Activated CD4-positive, alpha-beta T cell treated with anti-CD3 and anti-CD28 coated beads for 36 hours (primary cell): ENCODE measurements at places on chromosomes 3 and 15. TPM values are rescaled to one million over a fixed set of nuclear protein-coding genes. Genes with fewer than 3 reads are reported as not detected.

GRCh38 chr15:31131853-31132375, 30.4 kb upstream of the TRPM1 start:
- H3K4me1 ChIP-seq, result peaks cover 3% of the 10 kb centered on the region
- no peaks in the 10 kb centered on the region for H3K27me3 ChIP-seq
- no peak overlapping the region for H3K4me3 ChIP-seq
- no peak overlapping the region for H3K27ac ChIP-seq
- no peak for DNase-seq

- H3K4me1 ChIP-seq, result no peaks in the 10 kb centered on the region
- DNase-seq, result no peak
- no peak overlapping the region for H3K4me3 ChIP-seq
Observed at GRCh38 chr15:65569728-65570127, 39.5 kb downstream of the HACD3 start.

Gene ARNT2
- total RNA-seq, result 0.19 TPM

- H3K4me3 ChIP-seq, result no peak overlapping the region
- H3K36me3 ChIP-seq, result no peaks in the 10 kb centered on the region
- no peak overlapping the region for H3K27ac ChIP-seq
- peak; percentile 30 for DNase-seq
- peaks cover 20% of the 10 kb centered on the region for H3K4me1 ChIP-seq
- H3K27me3 ChIP-seq, result peaks cover 12% of the 10 kb centered on the region
Observed at GRCh38 chr15:78937132-78937739, 7.6 kb downstream of the CTSH start.

DNA sequence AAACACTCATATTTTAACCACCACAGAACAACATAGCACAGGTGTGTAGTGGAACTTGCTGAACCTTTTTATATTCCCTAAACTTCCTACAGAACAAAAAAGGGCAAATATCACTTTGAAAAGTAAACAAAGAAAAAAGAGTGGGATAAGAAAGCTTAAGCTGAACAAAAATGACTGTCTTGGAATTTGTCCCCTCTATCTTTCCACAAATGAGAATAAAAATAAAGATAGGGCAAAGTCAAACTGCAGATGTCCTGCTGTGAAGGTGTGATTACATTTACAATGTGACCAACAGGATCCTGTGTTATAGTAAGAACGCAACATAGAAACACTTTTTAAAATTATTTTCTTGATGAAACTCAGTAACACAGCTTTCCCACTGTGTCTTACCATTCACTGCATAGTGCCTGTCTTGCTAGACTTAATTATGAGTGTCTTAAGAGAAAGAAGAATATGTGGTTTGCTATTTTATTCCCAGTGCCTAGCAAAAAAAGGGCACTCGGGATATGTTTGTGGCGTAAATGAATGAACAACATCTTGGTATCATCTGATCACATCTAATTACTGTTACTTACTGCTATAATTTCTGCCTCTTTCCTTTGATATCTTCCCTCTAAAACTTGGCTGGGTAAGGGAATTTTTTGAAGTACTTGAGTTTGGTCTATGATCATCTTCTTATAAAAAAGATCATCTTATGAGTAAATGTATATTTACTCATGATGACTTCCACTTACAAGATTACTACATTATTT, 67.5 kb downstream of the DENND4A start:
- no peak overlapping the region for H3K27ac ChIP-seq
- no peaks in the 10 kb centered on the region for H3K27me3 ChIP-seq
- no peak for DNase-seq
- peaks cover 20% of the 10 kb centered on the region for H3K36me3 ChIP-seq
- H3K4me3 ChIP-seq, result no peak overlapping the region
- H3K4me1 ChIP-seq, result no peaks in the 10 kb centered on the region

GRCh38 chr15:70510433-70510832, 252.9 kb downstream of the UACA start:
- H3K36me3 ChIP-seq, result peaks cover 18% of the 10 kb centered on the region
- DNase-seq, result no peak
- H3K27me3 ChIP-seq, result no peaks in the 10 kb centered on the region

GRCh38 chr3:170360916-170361315, 3.4 kb downstream of the SKIL start:
- H3K36me3 ChIP-seq, result peaks cover 53% of the 10 kb centered on the region
- peaks cover 42% of the 10 kb centered on the region for H3K4me1 ChIP-seq
- DNase-seq, result no peak
- no peak overlapping the region for H3K27ac ChIP-seq
- no peaks in the 10 kb centered on the region for H3K27me3 ChIP-seq

DNA sequence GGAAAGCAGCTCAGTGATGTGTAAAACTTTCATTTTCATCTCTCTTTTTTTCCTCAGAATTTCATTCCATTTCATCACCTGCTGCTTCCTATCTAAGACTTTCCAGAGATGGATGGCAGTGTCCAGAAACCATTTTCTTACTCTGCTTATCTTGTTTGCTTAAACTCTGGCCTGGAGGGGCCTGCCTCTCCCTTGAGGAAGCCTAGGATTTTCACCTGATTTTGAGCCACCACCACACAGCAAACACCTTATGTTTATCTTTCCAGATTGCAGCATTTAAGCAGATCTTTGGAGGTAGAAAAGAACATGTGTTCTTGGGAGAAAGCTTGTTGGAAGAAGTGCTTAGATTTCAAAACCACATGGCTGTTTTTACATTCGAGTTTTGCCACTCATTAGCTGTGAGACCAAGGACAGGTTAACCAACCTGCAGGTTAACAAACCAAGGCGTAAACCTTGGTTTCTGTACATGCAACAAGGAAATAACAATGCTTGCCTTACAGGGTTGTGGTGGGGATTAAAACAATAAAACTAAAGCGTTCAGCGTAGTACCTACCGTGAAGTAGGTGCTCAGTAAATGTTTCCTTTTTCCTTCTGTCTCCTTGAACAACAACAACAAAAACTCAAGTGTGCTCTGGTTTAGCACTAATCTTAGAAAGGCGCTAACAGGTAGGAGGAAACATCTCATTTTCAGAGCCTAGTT, 120.3 kb downstream of the CLSTN2 start:
- peaks cover 12% of the 10 kb centered on the region for H3K27me3 ChIP-seq
- no peaks in the 10 kb centered on the region for H3K36me3 ChIP-seq
- H3K4me1 ChIP-seq, result no peaks in the 10 kb centered on the region

- no peaks in the 10 kb centered on the region for H3K4me1 ChIP-seq
- no peak overlapping the region for H3K4me3 ChIP-seq
- no peak for DNase-seq
- no peaks in the 10 kb centered on the region for H3K36me3 ChIP-seq
- H3K27ac ChIP-seq, result no peak overlapping the region
- H3K27me3 ChIP-seq, result no peaks in the 10 kb centered on the region
Observed at GRCh38 chr3:69767571-69767970, 28.3 kb downstream of the MITF start.

DNA sequence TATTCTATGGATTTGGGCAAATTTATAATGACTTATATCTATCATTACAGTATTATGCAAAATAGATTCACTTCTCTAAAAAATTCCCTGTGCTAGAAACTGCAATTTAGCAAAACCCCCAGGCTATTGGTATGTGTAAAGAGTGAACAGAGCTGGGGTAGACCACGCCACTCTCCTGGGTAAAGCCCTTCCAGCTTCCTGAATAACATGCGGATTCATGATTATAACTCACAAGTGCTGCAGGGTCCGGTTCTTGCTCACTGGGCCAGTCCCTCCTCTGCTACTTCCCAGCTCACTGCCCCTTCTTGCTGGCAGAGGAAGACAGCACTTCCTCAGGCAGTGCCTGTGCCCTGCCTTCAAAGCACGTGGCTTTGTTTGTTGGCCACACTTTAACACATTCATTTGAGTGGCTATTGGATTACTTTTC, 4.1 kb downstream of the CD80 start:
- no peak for DNase-seq
- no peaks in the 10 kb centered on the region for H3K36me3 ChIP-seq
- peaks cover 5% of the 10 kb centered on the region for H3K4me1 ChIP-seq
- no peak overlapping the region for H3K4me3 ChIP-seq
- no peak overlapping the region for H3K27ac ChIP-seq

GRCh38 chr3:144344925-144345548, 373.4 kb downstream of the DIPK2A start:
- no peaks in the 10 kb centered on the region for H3K4me1 ChIP-seq
- no peak overlapping the region for H3K27ac ChIP-seq
- peaks cover 10% of the 10 kb centered on the region for H3K27me3 ChIP-seq
- no peaks in the 10 kb centered on the region for H3K36me3 ChIP-seq
- DNase-seq, result no peak
- no peak overlapping the region for H3K4me3 ChIP-seq

DNA sequence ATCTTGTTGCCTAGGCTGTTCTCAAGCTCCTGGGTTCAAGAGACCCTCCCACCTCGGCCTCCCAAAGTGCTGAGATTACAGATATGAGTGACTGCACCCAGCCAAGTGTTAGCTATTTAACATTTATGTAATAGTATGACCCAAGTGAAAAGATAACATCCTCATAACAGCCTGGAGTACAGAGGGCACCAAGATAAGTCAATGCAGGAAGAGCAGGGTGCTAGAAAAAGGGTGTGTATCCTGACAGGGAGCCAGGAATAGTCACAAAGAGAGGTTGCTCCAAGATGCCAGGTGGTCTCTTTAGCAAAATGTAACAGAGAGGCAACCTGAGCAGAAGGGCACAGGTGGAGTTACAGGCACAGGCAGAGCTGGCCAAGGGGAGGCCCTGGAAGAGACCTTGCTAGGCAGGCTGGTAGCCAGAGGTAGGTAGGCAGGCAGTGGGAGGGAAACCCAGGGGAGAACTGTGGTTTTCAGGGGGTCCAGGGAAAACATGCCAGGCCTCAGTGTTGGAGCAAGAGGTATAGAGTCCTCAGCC, 277.4 kb downstream of the ERC2 start:
- no peak overlapping the region for H3K4me3 ChIP-seq
- no peaks in the 10 kb centered on the region for H3K36me3 ChIP-seq
- peaks cover 2% of the 10 kb centered on the region for H3K27me3 ChIP-seq

DNA sequence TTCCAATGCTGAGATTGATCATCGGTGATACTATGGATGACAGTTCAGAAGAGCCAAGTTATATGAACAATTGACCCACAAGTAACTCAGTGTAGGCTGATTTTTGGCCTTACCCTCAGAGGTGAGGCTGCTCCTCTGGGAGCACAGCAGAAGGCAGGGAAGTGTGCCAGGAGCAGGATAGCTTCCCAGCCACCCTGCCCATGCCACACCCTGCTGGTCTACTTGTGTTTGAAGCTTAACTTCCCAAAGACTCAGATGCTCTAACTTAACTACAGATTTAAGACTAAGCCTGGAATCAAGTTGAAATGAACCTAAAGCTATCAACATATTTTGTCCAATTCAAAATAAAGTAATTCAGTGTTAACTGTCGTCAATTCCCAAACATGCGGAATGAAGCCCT, 77.5 kb downstream of the BOC start:
- peaks cover 6% of the 10 kb centered on the region for H3K4me1 ChIP-seq
- H3K27me3 ChIP-seq, result no peaks in the 10 kb centered on the region
- no peak overlapping the region for H3K27ac ChIP-seq
- no peak for DNase-seq

- no peaks in the 10 kb centered on the region for H3K27me3 ChIP-seq
- H3K4me3 ChIP-seq, result no peak overlapping the region
- DNase-seq, result no peak
Observed at GRCh38 chr3:10489746-10490483, 15.5 kb downstream of the ATP2B2 start.

DNA sequence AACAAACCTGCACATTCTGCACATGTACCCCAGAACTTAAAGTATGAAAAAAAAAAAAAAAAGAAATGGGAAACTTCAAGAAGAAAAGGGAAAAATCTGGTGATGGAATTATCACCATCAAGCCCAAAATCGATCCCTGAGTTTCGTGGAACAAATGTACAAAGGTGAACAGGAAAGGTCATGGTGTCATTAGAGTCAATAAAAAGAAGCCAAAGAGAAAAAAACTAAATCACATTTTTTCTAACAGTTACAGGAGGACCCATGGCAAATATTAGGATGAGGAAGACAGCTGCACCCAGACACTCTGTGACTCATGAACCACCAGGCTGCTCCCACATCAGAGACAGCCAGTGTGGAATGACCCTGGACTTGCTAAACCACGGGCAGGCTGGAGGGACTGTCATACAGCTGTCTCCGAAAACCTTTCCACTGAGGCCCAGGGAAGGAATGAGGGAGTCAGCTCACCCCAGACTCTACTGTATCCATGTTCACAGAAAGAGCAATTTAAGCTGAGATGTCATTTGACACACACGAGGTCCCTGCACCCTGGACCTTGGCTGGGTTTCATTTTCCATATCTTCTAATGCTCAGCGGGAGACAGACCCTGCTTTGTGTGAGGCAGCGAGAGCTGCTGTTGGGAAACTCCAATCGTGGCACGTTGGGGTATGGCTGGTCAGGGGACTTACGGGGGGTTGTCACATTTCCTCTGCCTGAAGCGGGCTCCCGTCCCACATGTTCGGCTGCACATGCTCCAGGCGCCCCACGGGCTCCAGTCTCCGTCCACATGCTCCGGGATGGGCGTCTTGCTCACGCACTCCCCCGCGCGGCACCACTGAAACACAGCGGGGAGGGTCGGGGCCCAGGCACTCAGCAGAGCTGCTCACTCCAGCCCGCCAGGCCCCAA, 210.2 kb downstream of the ADAMTS17 start:
- no peak overlapping the region for H3K27ac ChIP-seq
- peaks cover 2% of the 10 kb centered on the region for H3K36me3 ChIP-seq
- no peaks in the 10 kb centered on the region for H3K4me1 ChIP-seq
- H3K4me3 ChIP-seq, result no peak overlapping the region
- no peaks in the 10 kb centered on the region for H3K27me3 ChIP-seq
- peak; percentile 67 for DNase-seq

Gene TRAIP
- 25.1 TPM for total RNA-seq

Gene ATP8B4
- total RNA-seq, result 5.0 TPM

Gene OSTN
- total RNA-seq, result not detected

DNA sequence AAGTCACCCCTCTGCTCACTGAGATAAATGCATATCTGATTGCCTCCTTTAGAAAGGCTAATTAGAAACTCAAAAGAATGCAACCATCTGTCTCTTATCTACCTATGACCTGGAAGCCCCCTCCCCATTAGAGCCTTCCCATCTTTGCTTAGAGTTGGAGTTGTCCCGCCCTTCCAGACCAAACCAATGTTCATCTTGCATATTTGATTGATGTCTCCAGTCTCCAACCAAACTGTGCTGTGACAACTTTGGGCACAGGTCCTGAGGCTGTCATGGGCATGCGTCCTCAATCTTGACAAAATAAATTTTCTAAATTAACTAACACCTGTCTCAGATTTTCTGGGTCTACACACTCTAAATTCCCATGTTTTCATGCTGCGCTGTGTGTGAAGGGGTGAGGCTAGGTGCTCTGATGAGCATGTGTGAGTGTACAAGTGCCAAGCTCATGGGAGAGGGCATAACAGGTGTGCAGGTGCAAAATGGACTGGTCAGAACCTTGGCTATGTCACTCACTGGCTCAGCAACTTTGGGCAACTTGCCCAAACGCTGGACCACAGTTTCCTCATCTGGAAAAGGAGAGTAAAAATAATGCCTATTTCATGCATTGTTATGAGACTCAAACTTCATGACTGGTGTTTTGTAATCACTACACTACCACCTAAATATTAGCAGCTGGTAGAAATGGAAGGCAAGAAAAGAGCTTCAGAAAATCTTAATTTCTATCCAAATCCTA, 7.2 kb downstream of the DAPK2 start:
- H3K36me3 ChIP-seq, result no peaks in the 10 kb centered on the region
- no peak for DNase-seq
- no peak overlapping the region for H3K27ac ChIP-seq
- no peaks in the 10 kb centered on the region for H3K4me1 ChIP-seq
